ENCODE measurements at places on chromosomes 5 and 9.

DNA sequence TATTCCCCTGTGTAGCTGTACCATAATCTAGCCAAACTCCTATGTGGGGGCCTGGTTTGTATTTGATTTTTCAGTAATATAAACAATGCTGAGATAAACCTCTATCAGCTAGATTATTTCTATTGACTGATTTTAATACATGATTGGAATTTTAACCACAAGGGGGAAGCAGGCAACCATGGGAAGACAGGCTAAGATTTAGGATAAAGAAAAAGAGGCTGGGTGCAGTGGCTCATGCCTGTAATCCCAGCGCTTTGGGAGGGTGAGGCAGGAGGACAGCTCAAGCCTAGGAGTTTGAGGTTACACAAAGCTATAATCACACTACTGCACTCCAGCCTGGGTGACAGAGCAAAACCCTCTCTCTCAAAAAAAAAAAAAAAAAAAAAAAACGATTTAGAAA is 18.1 kb upstream of the GPX3 start:
- no peaks in the 10 kb centered on the region for H3K36me3 ChIP-seq
- H3K4me1 ChIP-seq, result no peaks in the 10 kb centered on the region
- H3K27ac ChIP-seq, result no peak overlapping the region
- no peak overlapping the region for H3K4me3 ChIP-seq

DNA sequence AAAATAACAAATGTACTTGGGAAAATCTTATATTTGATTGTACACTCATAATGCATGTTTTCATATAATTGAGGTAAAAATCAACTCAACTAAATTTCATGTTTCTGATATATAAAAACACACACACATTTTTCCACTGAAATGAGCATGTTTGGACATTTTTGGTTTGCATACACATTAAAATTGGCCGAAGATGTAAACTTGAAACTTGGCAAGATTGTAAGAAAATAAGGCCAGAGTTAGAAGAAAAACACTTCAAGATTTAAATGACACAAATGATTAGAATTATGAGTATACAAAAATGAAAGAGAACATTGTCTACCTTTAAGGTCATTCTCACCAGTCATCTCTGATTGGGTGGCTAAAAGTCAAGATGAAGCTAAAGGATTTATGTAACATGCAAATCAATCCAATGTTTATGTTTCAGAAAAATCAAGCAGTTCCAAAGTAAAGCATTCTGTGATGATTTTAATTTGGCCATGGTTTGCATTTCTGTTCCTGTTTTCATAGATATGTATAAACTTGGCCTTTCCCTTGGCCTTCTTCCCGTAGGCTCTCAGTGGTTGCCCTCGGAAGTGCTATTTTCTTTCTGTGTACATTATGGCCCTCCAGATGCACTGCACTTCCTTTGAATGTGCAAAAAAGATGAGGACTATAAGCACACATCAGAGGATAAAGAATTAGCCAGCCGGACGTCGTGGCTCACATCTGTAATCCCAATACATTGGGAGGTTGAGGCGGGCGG is 1105.4 kb upstream of the DMAC1 start:
- H3K27ac ChIP-seq, result no peak overlapping the region
- H3K4me1 ChIP-seq, result no peaks in the 10 kb centered on the region

DNA sequence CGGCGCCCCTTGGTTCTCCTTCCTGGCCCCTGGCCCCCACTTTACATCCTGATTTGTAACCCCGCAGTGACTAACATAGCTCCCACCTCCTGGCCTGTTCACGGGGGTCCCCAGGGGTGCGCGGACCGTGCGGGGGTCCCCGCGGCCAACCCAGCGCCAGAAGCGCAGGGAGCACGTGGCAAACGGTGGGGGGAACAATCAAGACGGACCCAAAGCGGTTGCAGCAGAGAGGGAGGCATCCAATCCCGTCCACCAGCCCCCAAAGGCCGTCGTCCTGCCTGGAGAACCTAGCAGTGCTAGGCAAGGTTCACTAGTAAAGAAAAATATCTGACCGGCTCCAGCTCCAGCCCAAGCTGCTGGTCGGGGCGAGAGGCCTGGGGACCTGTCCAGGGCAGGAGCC is 201.5 kb downstream of the AUH start:
- H3K4me1 ChIP-seq, result peaks cover 33% of the 10 kb centered on the region
- DNase-seq, result no peak
- no peak overlapping the region for H3K27ac ChIP-seq
- no peak overlapping the region for H3K4me3 ChIP-seq
- no peaks in the 10 kb centered on the region for H3K36me3 ChIP-seq
- no peaks in the 10 kb centered on the region for H3K27me3 ChIP-seq

- DNase-seq, result no peak
- no peak overlapping the region for H3K27ac ChIP-seq
- peaks cover 2% of the 10 kb centered on the region for H3K4me1 ChIP-seq
- H3K36me3 ChIP-seq, result no peaks in the 10 kb centered on the region
- H3K4me3 ChIP-seq, result no peak overlapping the region
- H3K27me3 ChIP-seq, result no peaks in the 10 kb centered on the region
Measured at GRCh38 chr5:14040542-14040941, 96.1 kb upstream of the DNAH5 start.

- no peaks in the 10 kb centered on the region for H3K36me3 ChIP-seq
- no peak overlapping the region for H3K27ac ChIP-seq
- no peaks in the 10 kb centered on the region for H3K4me1 ChIP-seq
- H3K27me3 ChIP-seq, result no peaks in the 10 kb centered on the region
Measured at GRCh38 chr9:113737517-113738271, 138.4 kb upstream of the ZNF618 start.

GRCh38 chr9:90259311-90260246 is 383.0 kb downstream of the DIRAS2 start:
- peaks cover 6% of the 10 kb centered on the region for H3K27me3 ChIP-seq
- no peak overlapping the region for H3K4me3 ChIP-seq
- no peaks in the 10 kb centered on the region for H3K4me1 ChIP-seq
- H3K36me3 ChIP-seq, result no peaks in the 10 kb centered on the region

DNA sequence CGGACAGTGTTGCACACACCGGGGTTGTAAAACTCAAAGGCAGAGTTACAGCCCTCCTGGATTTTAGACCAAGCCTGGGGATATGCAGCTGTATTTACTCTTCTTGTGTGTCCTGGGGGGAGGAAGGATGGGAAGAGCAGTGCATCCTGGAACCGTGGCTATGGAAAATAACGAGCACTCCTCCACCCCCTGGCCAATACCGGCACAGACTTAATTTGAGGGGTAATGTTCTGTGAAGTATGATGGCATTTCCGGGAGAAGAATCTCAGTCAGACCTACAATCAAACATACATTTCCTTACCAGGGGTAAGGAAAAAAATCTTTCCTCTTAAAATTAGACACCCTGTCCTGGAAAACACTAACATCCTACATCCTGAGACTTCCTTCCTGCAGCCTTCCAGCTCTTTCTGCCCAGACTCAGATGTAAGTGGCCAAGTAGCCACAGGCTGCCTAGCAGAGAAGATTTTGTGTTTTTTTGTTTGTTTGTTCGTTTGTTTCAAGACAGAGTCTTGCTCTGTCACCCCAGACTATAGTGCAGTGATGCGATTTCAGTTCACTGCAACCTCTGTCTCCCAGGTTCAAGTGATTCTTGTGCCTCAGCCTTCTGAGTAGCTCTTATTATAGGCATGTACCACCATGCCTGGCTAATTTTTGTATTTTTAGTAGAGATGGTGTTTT is 11.0 kb upstream of the ERMP1 start:
- no peaks in the 10 kb centered on the region for H3K27me3 ChIP-seq
- peaks cover 14% of the 10 kb centered on the region for H3K4me1 ChIP-seq
- no peak overlapping the region for H3K4me3 ChIP-seq

DNA sequence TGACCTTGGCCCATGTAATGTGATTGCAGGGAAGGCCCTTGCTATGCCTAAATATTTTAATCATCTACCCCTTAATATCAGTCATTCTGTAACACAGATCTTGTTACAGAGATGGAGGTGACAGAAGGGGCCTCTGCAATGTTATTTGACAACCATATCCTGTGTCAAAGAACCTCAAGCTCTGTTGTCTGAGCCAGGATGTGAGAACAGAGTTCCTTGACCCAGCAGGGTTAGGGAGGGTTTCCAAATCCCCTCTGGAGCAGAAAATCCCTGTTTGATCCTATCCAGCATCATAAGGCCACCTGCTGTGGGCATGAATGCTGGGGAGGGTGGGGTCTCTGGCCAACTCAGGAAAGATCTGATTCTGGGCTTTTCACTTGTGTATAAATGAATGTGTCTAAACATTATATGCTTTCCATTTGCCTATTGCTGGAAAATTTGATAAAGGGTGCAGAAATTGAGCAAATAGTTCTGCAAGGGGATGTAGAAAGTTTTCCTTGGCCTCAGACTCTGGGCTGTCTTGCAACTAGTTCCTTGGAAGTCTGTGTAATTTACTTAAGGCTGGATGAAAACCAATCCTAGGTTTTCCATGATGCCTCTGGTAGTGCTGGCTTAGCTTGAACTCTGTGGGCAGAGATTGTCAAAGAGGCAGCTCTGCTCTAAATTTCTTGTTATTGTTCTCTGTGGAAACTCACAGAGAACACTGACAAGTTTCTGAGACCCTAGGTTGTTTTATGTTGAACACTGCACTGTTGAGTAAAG is 71.0 kb downstream of the PGM5 start:
- no peak for DNase-seq
- no peaks in the 10 kb centered on the region for H3K36me3 ChIP-seq
- H3K4me3 ChIP-seq, result no peak overlapping the region
- no peaks in the 10 kb centered on the region for H3K27me3 ChIP-seq
- H3K4me1 ChIP-seq, result no peaks in the 10 kb centered on the region

GRCh38 chr5:177421062-177421798 is 5.2 kb upstream of the GRK6 start:
- no peaks in the 10 kb centered on the region for H3K27me3 ChIP-seq
- DNase-seq, result no peak
- H3K36me3 ChIP-seq, result no peaks in the 10 kb centered on the region
- H3K27ac ChIP-seq, result no peak overlapping the region

DNA sequence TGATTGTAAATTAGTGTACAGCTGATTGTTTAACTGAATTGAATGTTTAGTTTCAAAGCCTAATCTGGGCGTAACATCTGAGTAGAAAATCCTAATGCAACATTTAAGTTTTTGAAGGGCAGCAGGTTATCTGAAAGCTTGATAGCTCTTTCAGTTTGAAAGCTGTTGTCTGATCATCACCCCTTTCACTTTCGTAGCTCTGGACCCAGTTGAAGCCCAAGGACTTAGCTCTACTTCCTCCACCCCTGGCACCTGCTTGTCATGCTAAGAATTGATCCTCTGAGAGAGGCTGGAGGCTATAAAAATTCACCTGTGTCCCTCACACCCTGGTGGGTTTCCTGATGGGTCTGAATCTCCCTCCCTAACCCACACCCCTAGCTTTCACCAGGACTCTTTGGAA is 86.0 kb downstream of the ZFAND5 start:
- H3K27me3 ChIP-seq, result no peaks in the 10 kb centered on the region
- H3K27ac ChIP-seq, result no peak overlapping the region
- no peaks in the 10 kb centered on the region for H3K4me1 ChIP-seq
- no peak overlapping the region for H3K4me3 ChIP-seq
- H3K36me3 ChIP-seq, result no peaks in the 10 kb centered on the region
- no peak for DNase-seq

Measured in B cell (primary cell).